ENCODE measurements at places on chromosomes 12 and 14.

GRCh38 chr12:59357811-59358210 is 238.0 kb upstream of the SLC16A7 start:
- no peak for DNase-seq

- DNase-seq = no peak
These were observed 21.3 kb upstream of the CABP1 start for GRCh38 chr12:120618954-120619615.

GRCh38 chr12:99099786-99100185 is 454.7 kb downstream of the APAF1 start:
- no peak for DNase-seq

- DNase-seq = no peak
These were observed 161.4 kb downstream of the TTC7B start for GRCh38 chr14:90654831-90655276.

GRCh38 chr12:15522574-15523187 is 200.4 kb downstream of the PTPRO start:
- DNase-seq = no peak

DNA sequence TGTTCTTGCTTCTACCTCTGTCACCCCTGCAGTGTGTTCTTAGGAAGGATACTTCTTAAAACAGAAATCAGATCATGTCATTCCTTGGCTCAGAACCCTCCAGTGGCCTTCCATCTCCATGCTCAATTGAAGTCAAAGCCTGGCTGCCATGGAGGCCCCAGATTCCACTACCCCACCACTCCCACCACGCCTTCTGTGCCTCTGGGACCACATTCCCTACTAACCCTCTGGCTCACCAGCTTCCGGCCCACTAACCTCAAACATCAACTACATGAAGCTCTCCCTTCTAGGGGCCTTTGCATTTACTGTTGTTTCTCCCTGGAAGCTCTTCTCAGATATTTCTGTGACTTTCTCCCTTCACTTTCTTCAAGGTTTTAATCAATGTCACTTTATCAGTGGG is 76.1 kb upstream of the REP15 start:
- no peak for DNase-seq

DNA sequence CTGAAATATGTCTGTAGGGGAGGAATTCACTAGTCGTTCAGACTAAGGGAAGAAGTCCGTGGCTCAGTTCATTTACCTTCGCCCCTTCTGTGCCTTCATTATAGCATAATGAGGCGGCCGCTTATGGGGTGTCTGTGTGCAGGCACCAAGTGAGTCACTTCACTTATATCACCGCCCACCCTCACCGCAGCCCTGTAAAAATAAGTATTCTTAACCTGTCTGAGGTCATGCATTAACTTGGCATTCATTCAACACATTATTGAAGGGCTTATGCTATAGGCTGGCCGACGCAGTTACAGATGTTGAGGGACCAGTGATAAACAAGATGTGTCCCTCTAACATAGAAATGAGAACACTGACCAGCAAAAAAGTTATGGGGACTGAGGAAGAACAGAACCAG is 47.7 kb upstream of the PTCSC3 start:
- no peak for DNase-seq

DNA sequence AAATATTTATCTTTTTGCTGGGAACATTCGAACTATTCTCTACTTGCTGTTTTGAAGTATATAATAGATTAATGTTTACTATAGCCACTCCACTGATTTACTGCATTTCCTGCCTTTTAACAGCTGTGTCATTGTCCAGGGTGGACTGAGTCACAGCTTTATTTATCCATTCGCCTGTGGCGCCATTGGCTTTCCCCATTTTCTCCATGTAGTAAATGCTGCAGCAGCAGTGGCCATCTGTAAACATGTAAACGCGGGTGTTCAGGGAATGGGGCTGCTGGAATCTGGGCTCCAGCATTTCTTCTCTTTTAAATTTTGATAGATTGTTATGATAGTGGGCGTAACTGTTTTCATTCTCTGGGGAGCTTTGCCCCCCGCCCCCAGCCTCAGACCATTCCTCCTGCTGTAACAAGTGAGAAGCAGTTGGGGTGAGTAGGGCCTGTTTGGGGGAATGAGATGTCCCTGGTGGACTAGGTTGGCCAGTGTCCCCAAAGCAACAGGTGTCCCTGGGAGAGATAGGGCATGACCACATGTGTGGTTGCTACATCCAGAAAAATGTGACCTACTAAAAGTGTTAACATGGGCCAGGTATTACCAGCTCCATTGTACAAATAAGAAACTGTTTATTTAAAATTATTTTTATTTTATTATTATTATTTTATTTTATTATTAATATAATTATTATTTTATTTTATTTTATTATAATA is 32.9 kb downstream of the RIN3 start:
- no peak for DNase-seq

DNA sequence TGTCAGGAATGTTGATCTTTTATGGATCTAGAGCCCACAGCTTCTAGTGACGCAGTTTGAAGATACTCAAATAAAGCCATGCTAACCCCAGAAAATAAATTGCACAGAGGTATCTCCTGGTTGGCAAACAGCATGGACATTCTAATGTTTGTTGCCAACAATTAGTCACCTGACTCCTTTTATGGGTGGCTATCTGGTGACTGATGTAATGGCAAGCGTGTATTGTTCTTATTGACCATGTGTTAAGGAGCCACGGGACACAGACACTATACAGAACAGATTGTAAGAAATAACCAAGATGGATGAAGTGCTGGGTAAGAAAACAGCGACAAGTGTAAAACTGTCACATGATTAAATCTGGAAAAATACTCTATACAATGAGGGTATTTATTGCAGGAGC is 401.3 kb upstream of the PDE3A start:
- DNase-seq = no peak

DNA sequence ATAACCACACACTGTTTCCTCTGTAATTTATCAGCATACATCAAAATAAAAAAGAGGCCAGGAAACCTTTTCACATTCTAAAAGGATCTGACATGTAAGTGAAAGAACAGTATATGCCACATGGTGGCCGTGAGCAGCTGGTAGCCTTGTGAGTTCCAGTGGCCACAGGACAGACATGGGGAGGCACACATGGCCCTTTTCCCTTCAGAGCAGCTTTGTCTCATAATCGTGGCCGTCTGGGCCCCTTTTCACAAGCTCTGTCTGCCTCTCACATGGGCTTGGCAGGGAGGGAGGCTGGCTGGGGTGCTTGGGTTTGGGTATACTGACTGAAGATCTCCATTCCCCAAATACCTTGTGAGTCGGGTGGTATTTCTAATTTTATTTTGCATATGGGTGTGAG is 1.5 kb upstream of the ZDHHC22 start:
- DNase-seq = no peak

GRCh38 chr12:9112076-9112853 is 3.5 kb downstream of the A2M start:
- no peak for DNase-seq

- no peak for DNase-seq
These were observed 406.3 kb upstream of the FAR2 start for GRCh38 chr12:28742791-28743190.

- DNase-seq = no peak
These were observed 7.3 kb upstream of the INF2 start for GRCh38 chr14:104682107-104682593.

- no peak for DNase-seq
These were observed 33.4 kb upstream of the SYNDIG1L start for GRCh38 chr14:74459289-74459946.

- DNase-seq = no peak
These were observed 63.9 kb downstream of the IPO8 start for GRCh38 chr12:30631740-30632139.

DNA sequence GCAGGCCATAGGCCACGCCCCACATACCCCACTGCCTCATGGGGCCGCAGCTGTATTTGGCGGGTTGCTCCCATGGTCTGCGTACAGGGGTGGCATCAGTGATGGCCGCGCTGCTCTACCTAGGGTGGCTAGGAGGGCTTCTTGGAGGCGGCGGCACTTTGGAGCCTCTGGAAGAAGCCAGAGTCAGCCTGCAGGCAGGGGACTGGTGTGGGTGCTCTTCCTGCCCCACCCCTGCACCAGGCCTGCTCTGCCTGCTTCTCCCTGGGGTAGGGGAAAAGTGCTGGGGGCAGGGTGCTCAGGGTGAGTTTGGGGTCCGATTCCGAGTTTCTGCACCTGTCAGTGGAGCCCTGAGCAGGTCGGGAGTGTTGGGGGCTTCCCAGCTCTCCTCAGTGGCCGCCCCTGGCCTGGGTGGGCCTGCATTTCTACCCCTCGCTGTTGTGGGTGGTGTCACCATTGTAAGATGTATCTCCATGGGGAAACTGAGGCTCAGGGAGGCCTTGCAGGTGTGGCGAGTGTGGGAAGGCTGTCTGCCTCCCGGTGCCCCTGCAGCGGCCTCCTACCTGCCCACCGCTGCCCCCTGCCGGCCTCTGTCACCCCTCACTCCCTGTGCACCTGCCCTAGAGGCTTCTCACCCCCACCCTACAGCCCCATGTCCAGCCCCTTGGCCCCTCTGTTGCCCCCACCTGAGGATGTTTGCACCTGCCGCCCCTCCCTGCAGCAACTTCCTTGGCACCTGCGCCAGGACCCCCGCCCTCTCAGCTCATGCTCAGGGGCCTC is 5.5 kb downstream of the CEP170B start:
- DNase-seq = peak; percentile 14

- peak; percentile 52 for DNase-seq
These were observed 788 bp downstream of the DDHD1 start for GRCh38 chr14:53152184-53152886.

Data from T-helper 1 cell (primary cell).